ENCODE measurements at places on chromosomes 16 and 17. TPM values are rescaled to one million over a fixed set of nuclear protein-coding genes. Genes with fewer than 3 reads are reported as not detected.

Gene CLDN9
- 0.16 TPM for total RNA-seq

DNA sequence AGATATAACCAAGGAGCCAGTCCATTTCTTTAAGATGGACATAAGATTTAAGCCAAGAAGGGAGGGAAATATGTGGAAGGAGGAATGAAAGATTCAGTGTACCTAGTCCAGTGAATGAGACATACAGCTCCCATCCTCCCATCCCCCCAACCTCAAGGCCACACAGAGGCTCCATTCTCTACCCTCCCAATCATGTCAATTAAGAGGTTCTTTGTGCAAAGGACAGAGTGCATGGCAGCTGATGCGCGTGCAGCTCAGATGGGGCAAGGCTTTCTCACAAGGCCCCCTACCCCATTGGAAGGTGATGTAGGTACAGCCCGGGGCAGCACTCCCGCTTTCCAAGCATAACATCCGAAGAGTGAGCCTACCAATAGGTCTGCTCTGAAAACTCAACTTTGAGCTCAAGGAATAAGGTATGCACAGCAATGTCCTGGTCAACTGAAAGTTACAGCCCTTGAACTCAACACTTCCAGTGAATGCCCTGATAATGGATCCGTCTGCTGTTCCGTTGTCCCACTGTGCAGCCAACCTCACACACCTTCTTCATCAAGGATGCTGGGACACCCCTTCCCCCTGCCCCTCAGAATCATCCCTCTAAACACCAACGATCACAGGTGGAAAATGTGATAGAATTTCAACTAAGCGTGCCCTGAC, 458.1 kb downstream of the SOX9 start:
- H3K4me3 ChIP-seq: no peak overlapping the region
- DNase-seq: no peak
- H3K27ac ChIP-seq: no peak overlapping the region
- no peaks in the 10 kb centered on the region for H3K4me1 ChIP-seq

DNA sequence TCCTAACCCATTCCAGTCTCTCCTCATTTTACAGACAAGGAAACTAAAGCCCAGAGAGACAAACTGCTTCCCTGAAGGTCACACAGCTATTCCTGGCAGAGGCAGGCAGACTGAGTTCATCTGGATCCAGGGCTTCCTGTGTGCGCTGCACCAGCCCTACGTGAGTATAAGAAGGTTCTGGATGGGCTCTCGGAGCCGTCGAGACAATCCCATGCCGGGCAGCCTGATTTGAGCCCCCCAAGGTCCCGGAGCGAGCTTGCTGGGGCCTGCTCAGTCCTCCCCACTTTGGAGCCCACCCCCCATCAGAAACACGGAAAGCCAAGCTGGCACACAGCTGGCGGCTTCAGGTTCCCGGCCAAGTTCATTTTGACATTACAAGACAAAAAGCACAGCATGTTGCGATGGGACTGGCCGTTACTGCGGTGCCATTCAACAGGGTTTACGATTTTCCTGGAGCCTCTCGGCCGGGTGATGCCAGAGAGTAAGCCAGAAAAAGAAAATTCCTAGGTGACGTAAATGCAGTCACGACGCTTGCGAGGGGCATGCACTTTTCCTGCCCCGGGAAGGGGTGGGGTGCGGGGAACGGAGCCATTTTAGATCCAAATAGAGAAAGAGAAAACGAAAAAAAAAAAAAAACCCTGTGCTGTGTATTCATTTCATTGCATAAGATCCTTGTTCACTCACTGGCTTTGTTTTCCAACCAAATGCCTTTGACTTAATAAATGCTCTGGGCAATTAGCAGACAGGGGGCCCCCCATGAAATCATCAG, 167.1 kb upstream of the FOXF1 start:
- H3K27ac ChIP-seq: no peak overlapping the region
- no peak overlapping the region for H3K4me3 ChIP-seq
- no peaks in the 10 kb centered on the region for H3K4me1 ChIP-seq
- peaks cover 29% of the 10 kb centered on the region for H3K27me3 ChIP-seq
- no peak for DNase-seq

DNA sequence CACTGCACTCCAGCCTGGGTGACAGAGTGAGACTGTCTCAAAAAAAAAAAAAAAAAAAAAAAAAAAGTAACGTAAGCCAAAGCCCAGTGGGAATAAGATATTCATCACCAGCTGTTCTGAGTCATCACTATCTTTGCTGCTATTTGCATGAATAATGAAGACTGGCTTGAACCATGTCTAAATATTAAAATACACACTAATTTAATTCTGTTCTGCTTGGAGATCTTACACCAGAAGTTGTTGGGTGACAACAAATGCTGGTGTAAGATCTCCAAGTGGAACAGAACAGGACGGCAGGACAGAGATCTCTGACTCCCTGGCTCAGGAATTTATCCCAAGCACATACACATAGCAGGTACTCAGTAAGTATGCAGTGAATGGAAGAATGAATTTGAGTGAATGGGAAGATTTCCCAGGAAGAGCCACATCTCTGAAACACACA, 19.6 kb downstream of the DNAH17 start:
- H3K36me3 ChIP-seq: no peaks in the 10 kb centered on the region
- no peak overlapping the region for H3K27ac ChIP-seq
- no peaks in the 10 kb centered on the region for H3K4me1 ChIP-seq
- peaks cover 3% of the 10 kb centered on the region for H3K27me3 ChIP-seq
- no peak for DNase-seq
- H3K4me3 ChIP-seq: no peak overlapping the region

DNA sequence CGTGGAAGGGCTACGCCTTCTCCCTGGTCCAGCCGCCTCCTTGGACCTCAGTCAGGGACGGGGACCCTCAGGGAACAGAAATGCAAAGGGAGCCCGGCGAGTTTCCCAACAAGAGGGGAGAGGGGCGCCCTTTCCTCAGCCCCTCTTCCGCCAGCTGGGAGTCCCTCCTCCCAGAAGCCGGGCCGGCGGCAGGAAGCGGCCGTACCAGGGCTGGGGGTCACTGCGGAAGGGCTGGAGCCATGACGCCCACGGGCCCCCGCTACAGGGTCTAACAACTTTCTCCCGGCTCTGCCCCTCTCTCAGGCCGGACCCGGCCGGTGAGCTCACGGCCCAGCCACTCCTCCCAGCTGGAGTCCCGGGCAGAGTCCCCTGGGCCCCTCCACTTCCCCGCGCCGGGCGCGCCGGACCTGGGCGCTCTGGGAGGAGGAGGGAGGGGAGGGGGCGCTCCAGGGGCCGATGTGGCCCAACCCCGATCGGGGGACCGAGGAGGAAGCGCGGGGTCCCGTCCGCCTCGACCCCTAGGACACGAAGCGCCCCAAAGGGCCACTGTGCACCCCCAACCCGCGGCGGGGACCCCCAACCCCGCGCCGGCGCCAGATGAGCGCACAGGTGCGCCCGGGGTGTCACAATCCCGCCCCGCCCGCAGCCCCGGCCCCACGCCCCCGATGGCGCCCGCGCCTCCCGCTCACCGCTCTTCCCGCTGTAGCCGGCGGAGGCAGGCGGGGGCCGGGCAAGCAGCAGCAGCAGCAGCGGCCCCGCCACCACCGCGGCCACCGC, 578 bp downstream of the PGAP6 start:
- DNase-seq: no peak
- H3K4me3 ChIP-seq: peak overlapping the region; percentile 80
- peaks cover 4% of the 10 kb centered on the region for H3K36me3 ChIP-seq
- peaks cover 34% of the 10 kb centered on the region for H3K4me1 ChIP-seq

Gene ABCC3
- not detected for total RNA-seq

Gene PIK3R5
- 73.9 TPM for total RNA-seq

Gene MMP28
- total RNA-seq: not detected

DNA sequence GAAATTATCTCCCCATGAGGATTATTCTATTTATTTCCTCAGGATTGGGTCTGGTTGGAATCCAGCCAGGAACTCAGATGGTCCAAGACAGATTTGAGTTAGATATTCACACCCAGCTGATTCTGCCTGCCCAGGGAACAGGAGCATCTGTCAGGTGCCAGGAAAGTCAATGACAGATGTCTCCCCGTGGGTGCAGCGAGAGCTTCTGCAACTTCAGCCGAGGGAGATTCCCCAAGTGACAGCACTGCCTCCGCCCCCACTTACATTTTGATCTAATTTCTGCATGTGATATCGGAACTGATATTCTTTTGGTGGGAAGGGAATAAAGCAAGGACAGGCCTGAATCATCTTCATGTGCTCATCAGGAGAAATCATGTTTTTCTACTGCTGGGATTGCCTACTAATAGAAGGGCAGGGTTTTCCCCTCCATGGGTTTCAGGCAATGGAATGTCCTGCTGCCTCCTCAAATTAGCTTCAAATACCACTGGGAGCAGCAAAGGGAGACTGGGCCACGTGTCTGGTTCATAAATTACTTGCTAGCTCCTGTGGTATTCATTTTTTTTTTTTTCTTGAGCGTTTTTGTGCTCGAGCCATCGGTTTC, 15.7 kb upstream of the DHX8 start:
- H3K4me3 ChIP-seq: no peak overlapping the region
- no peak overlapping the region for H3K27ac ChIP-seq
- no peak for DNase-seq
- no peaks in the 10 kb centered on the region for H3K4me1 ChIP-seq

GRCh38 chr17:7586673-7587419, 3.0 kb downstream of the SOX15 start:
- peaks cover 37% of the 10 kb centered on the region for H3K4me1 ChIP-seq
- H3K36me3 ChIP-seq: peaks cover 43% of the 10 kb centered on the region

DNA sequence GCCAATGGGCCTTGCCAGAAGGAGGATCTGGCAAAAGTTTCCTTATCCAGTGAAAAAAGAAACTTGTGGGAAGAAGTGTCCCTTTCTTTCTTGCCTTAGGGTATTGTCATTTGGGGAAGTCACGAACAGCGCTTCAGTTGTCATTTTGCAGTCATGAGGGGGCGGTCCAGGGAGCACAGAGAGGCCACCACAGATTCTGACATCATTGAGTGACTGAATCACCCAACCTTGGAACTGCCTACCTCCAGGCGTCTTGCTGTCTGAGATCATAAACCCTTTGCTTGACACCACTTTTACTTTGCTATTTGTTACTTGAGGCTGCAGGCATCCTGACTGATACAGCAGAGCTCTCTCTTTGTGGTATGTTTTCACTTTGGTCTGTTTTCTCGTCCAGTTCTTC, 3.1 kb upstream of the WSCD1 start:
- DNase-seq: no peak
- no peak overlapping the region for H3K4me3 ChIP-seq
- no peak overlapping the region for H3K27ac ChIP-seq
- peaks cover 5% of the 10 kb centered on the region for H3K36me3 ChIP-seq
- H3K27me3 ChIP-seq: peaks cover 41% of the 10 kb centered on the region

Gene SLC13A2
- total RNA-seq: not detected

GRCh38 chr17:72136692-72137091, 15.9 kb downstream of the SOX9 start:
- no peaks in the 10 kb centered on the region for H3K36me3 ChIP-seq
- no peak overlapping the region for H3K27ac ChIP-seq
- no peak overlapping the region for H3K4me3 ChIP-seq
- no peaks in the 10 kb centered on the region for H3K4me1 ChIP-seq
- H3K27me3 ChIP-seq: no peaks in the 10 kb centered on the region

GRCh38 chr17:31321481-31321880, at the start of gene EVI2A:
TSS of gene EVI2A (minus strand) at chr17:31321622. CDS start at chr17:31319013, 2,609 bp downstream.
- H3K27me3 ChIP-seq: no peaks in the 10 kb centered on the region
- DNase-seq: peak; percentile 91
- H3K4me3 ChIP-seq: peak within 1 kb of the TSS; percentile 74

DNA sequence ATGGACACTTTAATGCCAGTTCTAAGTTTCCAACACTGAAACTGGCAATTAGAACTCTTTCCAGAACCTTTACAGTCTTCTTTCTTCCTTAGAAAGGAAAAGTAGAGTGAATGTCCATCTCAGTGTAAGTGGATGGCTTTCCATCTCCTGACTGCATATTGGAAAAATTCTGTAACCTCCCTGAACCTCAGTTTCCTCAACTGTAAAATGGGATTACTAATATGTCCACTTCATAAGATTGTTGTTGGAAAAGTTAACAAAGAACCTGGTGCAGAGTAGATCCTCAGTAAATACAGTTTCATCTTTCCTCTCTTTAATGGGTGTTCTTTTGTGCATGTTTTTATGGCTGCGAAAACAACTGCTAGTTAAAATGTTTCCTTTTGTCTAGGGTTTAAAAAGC, 2.6 kb downstream of the TMEM98 start:
- H3K36me3 ChIP-seq: no peaks in the 10 kb centered on the region
- DNase-seq: no peak
- peaks cover 40% of the 10 kb centered on the region for H3K27me3 ChIP-seq
- no peak overlapping the region for H3K4me3 ChIP-seq
- no peak overlapping the region for H3K27ac ChIP-seq
- peaks cover 5% of the 10 kb centered on the region for H3K4me1 ChIP-seq

GRCh38 chr16:30924076-30924912, 922 bp downstream of the FBXL19 start:
- H3K27me3 ChIP-seq: no peaks in the 10 kb centered on the region
- H3K4me1 ChIP-seq: peaks cover 28% of the 10 kb centered on the region
- peak overlapping the region; percentile 69 for H3K4me3 ChIP-seq
- H3K27ac ChIP-seq: no peak overlapping the region

- H3K36me3 ChIP-seq: peaks cover 3% of the 10 kb centered on the region
- no peak overlapping the region for H3K27ac ChIP-seq
- no peak overlapping the region for H3K4me3 ChIP-seq
- no peaks in the 10 kb centered on the region for H3K27me3 ChIP-seq
Measured at GRCh38 chr17:40251576-40251975, 32.5 kb downstream of the WIPF2 start.

Gene PRAC1
- not detected for total RNA-seq

Gene TPSG1
- not detected for total RNA-seq

DNA sequence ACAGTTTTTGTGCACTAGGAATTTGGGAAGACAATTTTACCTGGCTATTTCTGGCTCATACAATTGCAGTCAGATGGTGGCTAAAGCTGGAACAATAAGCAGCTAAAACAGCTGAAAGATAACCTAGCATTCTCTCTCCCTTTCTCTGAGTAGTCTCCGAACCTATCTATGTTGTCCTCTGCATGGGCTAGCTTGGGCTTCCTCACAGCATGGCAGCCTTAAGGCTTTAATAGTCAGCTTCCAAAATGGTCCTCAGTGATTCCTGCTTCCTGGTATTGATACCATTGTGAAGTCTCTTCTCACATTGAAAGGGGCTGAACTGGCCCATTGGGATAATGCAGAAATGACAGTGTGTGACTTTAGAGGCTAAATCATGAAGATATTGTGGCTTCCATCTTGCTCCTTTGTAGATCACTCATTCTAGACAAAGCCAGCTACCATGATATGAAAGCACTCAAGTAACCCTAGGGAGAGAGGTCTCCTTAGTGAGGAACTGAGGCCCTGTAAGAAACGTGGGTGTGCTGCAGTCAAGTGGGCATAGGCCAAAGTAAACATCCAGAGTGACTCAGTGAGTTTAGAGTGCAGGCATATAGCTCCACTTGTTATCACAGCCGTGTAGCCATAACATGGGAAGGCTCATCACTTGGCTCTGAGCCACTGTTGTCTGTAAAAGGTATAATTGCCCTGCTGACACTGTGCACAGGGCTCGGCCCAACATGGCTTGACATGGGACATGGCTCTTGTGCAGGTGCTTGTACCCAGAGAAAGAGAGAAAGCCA, 5.5 kb upstream of the VKORC1 start:
- H3K36me3 ChIP-seq: no peaks in the 10 kb centered on the region
- H3K27ac ChIP-seq: no peak overlapping the region
- H3K4me1 ChIP-seq: peaks cover 10% of the 10 kb centered on the region
- no peak overlapping the region for H3K4me3 ChIP-seq
- DNase-seq: no peak

All from activated CD8-positive, alpha-beta T cell treated with anti-CD3 and anti-CD28 coated beads, Interleukin-2, amount 10 ng/mL, durations not matched to agents 7 days and 5 days (primary cell).